ENCODE measurements at places on chromosomes 12 and 14. TPM values are rescaled to one million over a fixed set of nuclear protein-coding genes. Genes with fewer than 3 reads are reported as not detected.

DNA sequence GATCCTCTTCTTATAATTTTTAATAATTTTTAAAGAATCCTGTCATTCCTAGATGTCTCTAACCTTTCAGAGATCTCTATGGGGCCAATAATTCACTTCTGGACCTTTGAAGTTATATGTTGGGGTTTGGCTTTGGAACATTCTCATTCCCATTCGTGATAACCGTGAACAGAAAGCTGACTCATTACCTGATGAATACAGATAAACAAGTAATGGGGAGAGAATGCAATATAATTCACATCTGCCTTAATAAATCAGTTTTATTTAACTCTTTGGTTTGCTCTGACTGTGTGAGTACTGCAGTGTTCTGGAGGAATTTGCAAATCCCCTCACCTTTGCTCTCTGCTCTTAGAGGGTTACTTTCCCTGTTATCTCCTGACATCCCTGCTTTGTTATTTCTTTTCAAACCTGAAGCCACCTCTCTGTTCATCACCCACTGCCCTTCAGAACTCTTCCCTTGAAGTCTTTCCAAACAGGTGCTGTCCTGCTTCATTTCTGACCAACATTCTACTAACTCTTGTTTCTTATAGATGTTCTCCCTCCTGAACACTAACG is 79.6 kb upstream of the SLC38A2 start:
- DNase-seq: no peak

- DNase-seq: no peak
Measured at GRCh38 chr12:24796876-24797275, 152.0 kb downstream of the BCAT1 start.

- DNase-seq: no peak
Measured at GRCh38 chr14:78714711-78715110, 544.5 kb downstream of the NRXN3 start.

Gene TMEM30B
- 1.2 TPM for total RNA-seq

Gene LGMN
- total RNA-seq: 211 TPM

Gene CMKLR1
- 4.9 TPM for total RNA-seq

- no peak for DNase-seq
Measured at GRCh38 chr14:69760810-69761209, 6.1 kb upstream of the SRSF5 start.

DNA sequence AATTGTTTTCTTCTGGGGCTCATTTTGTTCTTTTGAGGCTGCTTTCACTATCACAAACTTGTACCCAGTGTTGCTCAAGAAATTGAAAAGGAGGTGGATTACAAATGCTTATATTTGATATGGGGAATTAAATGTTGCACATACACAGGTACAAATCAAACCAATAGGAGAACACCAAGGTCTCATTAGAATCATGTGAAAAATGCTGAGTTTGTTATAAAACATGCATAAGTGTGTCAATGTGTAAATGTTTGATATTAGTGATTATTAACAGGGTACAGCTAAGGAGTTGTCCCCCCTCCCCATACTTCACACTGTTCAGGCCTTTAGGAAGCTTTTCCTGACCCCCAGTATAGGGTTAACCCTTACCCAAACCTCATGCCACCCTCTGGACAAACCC is 971.2 kb upstream of the SEL1L start:
- DNase-seq: no peak

Gene MLEC
- total RNA-seq: 151 TPM

- no peak for DNase-seq
Measured at GRCh38 chr12:23611320-23611719, 338.1 kb downstream of the SOX5 start.
